Effector CD4-positive, alpha-beta T cell (primary cell): ENCODE measurements at places on chromosomes 4 and X.

- DNase-seq, result no peak
Observed at GRCh38 chr4:184232202-184232601, 14.5 kb upstream of the ENPP6 start.

- no peak for DNase-seq
Observed at GRCh38 chr4:93828995-93829819, 654 bp downstream of the ATOH1 start.

- DNase-seq, result no peak
Observed at GRCh38 chr4:154677300-154677699, 64.8 kb upstream of the FGG start.

GRCh38 chrX:16748425-16748824 is 29.0 kb downstream of the SYAP1 start:
- DNase-seq, result no peak

- no peak for DNase-seq
Observed at GRCh38 chrX:10755439-10756334, 135.3 kb upstream of the MID1 start.

- DNase-seq, result no peak
Observed at GRCh38 chr4:48660347-48660746, 119.7 kb downstream of the FRYL start.

DNA sequence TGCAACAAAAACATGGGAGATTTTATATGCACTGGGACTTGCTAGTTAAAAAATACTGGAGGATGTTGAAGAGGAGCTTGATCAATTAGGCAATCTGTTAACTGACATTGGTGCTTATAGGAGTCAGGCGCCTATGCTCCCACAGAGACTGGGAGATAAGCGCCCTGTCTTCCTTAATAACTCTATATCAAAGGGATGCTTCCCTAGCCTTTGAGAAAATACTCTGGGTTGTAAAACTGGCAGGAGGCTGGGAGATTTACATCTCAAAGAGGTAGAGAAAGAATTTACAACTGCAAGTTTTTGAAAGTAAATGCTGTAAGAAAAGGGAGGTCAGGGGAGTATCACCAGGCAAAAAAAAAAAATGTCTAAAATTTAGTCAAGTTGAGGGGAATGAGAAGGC is 325.4 kb downstream of the PCDH10 start:
- no peak for DNase-seq

DNA sequence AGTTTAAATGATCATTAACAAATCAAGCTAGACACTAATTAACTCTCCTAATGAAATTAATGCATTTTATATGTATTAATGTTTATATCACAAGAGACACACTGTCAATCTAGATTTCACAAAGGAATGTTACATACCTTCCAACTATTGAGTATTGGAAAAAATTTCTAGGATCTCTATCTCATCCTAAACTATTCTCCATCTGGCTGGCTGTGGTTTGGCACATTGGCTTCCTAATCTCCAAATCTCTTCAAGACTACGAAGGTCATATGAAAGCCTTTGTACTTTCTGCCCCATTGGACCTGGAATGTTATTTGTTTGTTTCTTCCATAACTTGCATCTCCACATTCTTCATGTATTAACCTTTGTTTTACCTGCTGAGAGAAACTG is 1160.0 kb downstream of the ADGRL3 start:
- DNase-seq, result no peak

- DNase-seq, result no peak
Observed at GRCh38 chrX:152038804-152039203, 64.3 kb upstream of the GABRE start.
